ENCODE measurements at places on chromosomes 7 and 10.
A peak's percentile ranks its signal among the peaks of the same experiment; 100 is the strongest.

DNA sequence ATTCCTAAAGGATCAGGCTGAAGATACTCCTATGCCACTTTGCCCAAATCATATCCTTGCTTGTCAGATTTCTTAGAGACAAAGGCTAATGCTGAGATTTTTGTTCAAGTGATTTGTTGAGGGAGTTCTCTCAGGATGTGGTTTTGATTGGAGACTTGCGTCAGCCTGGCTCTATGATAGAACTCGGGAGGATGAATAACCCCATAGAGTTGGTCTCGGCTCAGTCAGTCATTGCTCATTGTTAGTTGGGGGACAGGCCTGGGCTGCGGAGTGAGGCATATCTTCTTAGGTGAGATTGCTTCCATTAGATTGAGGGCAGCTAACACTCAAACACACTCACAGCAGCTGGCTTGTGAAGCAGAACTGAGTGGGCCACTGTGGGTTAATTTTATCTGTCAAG, 203.4 kb downstream of the KIF20B start:
- no peak for DNase-seq

DNA sequence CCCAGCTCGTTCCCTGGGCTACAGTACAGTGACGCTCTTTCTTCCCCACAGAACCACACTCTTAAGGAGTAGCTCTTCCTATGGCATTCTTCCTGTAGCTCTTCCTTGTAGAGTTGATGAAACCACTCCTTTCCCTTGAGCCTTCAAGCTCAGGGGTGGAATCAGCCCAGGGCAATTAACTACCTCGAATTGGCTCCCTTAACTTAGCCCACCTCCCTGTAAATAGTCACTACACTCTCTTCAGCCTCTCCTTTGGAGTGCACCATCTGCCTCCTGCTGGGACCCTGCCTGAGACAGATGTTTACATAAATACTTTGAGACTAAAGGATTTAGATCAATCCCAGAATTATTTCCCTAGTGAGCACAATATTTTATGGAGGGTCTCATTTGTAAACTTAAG, 537.8 kb upstream of the AUTS2 start:
- DNase-seq: no peak

DNA sequence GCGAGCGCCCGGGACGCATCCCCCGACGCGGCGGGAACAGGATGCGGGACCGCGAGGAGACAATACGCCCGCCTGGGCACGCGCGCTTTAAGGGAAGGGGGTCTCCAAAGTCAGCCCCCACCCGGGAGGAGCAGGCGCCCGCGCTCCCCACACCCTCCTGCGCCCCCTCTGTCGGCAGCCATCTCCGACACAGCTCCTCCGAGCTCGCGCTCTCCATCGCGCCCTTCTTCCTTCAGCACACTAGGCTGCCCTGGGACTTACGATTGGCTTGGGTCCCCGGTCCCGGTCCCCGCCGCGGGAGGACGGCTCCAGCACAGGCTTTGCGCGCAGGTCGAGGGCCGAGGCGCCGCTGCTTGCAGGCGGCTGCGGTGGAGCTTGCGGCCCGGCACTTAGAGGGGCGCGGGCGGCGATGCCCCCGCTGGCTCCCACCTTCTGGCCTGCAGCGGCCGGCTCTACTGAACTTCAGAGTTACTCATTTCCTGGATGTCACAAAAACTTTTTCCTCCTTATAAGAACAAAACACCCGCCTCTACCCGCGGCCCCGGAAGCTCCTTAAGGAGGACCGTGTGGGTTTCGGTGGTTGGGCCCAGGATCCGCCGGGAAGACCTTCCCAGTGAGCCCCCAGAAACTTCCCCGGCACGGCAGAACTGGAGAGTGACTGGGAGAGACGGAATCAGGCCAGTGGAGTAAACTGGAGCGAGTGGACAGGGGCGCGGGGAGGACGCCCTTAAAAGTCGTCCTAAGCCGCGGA, at the start of gene ITPRIP:
TSS of gene ITPRIP (minus strand) at position 481 of the 751 bp plus-strand sequence. CDS start 22,414 bp downstream, outside the sequence.
- peak; percentile 74 for DNase-seq

GRCh38 chr7:43834463-43835251, 34.7 kb downstream of the MRPS24 start:
- peak; percentile 29 for DNase-seq

DNA sequence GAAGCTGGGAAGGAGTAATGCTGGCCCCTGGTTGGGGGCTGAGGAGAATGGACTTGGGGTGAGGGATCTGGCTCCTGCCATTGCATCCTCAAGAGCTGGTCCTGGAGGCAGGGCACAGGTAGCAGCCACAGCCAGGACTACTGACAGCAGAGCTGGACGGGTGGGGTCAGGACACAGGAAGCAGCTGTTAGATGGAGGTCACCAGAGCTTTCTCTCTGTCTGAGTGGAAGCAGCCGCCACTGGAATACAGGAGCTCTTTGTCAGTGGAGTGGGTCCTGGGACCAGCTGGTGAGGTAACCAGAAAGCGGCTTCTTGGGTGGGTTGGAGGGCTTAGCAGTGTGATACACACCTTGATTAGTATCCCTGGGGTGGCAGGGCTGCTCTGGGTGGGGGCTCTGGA, 58.1 kb upstream of the AQP1 start:
- no peak for DNase-seq

DNA sequence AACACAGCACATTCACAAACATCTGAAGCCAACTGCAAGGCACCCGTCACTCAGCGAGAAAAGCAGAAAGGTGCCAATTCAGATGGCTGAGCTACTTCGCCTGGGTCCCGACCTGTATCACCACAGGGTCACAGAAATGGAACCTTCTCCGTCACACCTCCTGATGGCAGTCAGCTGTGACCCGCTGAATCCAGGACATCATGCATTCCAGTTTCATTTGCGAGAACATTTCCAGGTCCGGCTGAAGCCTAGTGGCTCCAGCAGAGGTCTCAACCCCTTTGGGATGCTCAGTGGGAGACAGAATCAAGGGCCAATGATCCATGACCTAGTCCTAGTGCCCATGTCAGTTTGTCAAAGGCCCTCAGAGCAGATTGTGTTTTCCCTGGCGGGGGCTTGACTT, 193.6 kb upstream of the KLF14 start:
- DNase-seq: no peak

- no peak for DNase-seq
These were observed 15.0 kb downstream of the PTN start for GRCh38 chr7:137328373-137329120.

DNA sequence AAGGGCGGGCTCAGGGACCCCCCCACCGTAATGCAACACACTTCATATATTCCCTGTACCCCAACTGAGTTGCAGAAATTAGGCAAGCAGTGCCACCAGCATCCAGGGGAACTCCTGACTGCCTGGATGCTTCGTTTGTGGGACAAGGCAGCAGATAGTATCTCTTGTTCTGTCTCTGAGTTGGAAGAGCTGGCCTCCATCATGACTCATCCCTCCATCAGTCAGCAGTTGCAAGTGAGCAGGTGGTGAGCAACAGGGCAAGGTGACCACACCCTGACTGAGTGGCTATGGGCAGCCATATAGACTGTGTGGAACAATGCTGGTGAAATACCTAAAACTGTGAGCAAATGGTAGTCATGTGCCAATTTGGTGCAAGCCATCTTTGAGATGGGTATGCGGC, 22.8 kb upstream of the ADAMTS14 start:
- no peak for DNase-seq

GRCh38 chr7:36062154-36062815, 90.8 kb upstream of the EEPD1 start:
- DNase-seq: no peak

DNA sequence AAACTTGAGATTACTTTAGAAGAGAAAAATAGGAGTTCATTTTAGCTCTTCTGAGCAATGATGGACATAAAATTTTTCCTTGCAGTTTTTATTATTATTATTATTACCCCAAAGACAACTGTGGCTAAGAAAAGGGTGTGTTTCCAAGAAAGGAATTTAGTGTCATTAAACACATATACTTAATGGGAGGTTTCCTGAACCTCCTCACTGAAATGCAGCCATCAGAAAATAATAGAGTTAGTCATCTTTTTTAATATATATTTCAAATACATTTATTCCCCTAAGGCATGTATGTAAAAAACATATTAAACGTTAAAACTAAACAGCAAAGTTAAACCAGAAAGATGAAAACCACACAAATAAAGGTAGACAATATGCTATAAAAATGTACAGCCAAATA, 66.8 kb downstream of the CRPPA start:
- DNase-seq: no peak

DNA sequence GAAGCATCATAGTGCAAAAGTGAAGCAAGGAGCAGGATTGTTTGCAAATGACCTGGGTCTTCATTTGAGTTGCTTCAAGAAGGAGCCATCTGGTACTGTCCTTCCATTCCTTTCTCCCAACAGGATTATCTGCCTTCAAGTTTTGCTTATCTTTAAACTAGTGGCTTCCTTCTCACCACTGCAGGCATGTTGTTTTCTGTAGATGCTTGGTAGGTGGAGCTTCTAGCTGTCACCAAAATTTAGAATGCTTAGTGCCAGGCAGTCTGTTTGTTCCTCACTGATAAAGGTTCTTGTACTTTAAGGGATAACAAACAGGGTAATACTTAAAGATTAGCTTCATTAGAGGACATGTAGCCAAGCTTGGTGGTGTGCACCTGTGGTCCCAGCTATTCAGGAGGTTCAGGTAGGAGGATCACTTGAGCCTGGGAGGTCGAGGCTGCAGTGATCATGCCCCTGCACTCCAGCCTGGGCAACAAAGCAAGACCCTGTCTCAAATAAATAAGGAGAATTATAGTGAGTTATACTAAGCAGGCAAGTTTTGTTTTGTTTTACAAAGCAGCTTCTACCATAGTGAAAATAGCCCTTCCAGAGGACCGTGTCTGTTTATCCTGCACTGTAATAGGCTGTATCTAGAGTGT, 5.7 kb downstream of the ARL5B start:
- no peak for DNase-seq

DNA sequence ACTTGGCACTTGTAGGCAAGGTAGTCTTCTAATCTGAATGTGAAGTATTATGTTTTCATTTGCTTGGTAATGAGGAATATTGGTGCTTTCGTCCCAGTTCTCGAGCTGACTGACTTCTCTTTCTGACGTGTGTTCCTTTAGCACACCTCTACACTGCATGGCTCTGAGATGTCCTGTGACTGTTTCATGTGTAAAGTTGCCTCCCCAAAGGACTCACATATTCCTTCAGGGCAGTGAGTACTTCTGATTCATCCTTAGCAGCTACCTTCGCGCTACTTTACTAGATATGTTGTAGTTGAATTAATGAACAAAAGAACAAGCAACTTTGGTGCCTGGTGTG, 113.7 kb downstream of the EGFR start:
- no peak for DNase-seq

DNA sequence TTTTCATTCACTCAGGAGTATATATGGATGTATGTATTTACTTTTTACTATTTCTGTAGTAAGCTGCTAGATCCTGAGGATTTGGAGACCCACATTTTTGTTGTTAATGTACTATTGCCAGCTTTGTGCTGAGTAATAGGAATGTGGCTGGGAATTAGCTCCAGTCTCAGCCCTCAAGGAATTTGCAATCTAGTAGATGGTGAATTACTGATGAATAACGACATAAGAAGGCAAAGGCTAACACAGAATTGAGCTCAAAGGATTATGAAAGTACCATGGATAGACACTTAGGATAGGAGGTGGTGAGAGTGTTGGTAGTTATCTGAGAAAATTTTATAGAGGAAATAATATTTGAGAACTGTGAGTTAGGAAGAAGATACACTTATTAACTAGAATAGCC, 19.9 kb downstream of the CASD1 start:
- DNase-seq: no peak

DNA sequence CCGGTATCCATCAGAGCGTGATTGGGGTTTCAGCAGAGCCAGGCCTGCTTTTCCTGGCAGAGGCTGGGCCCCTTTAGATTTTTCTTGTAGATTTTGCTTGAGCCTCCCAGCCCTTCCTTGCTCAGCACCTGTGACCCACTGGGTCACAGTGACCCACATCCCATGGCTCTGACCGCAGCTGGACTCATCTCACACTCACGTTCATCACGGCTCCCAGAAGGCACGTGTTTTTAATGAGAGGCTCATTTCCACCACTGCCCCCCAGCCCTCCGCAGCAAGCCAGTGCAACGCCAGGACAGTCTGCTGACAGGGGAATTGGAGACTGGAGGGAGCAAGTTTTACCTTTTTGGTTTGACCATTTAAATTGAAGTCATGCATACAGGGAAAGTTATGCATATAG, 155.7 kb downstream of the CUX1 start:
- DNase-seq: no peak

GRCh38 chr10:125482637-125483036, 200.3 kb downstream of the TEX36 start:
- DNase-seq: no peak

DNA sequence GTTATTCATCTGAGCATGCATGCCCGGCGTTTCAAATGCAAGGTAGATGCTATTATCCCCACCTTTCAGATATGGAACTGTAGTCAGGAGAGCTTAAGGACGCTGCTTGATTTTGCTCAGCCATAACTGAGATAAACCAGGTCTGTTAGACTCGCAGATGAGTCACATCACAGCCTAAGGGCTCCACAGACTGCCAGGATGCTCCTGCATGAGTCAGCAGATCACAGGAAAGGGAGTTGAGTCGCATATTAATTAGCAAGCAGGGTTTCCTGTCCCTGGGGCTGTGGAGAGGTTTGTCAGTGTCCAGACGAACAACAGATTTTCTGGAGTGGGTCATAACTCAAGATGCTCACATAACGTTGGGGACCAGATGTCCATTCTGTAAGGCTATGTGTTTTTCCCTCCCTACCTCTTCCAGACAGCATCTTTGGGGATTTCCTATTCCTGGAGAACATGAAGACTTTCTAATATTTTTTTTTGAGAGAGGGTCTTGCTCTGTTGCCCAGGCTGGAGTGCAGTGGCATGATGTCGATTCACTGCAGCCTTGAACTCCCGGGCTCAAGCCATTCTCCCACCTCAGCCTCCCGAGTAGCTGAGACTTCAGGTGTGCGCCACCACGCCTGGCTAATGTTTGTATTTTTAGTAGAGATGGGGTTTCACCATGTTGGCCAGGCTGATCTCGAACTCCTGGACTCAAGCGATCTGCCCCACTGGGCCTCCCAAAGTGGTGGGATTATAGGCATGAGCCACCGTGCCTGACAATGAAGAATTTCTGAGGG, 36.7 kb downstream of the PFKFB3 start:
- DNase-seq: peak; percentile 66

- no peak for DNase-seq
These were observed 48.0 kb downstream of the SEC23IP start for GRCh38 chr10:119940487-119940886.

GRCh38 chr7:69276011-69276729, 322.1 kb upstream of the AUTS2 start:
- DNase-seq: no peak

DNA sequence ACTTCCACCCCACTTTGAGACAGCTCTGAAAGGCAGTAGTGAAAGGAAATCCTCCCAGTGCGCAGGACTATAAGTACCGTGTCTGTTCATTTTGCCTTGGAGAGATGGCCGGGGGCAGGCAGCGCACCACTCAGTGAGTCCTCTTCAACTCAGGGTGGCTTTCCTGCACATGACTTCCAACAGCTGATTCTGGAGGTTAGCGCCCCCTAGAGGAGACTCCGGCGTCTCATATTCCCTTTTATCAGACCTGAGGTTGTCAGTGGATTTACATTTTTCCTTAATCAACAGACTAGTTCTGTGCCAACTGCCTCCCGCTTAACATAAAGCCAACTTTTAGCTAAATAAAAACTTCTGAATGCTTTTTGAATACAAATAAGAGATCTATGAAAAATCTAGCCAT, 101.0 kb downstream of the HERPUD2 start:
- DNase-seq: peak; percentile 28

- DNase-seq: no peak
These were observed 32.0 kb upstream of the ABCB4 start for GRCh38 chr7:87507446-87507845.

- no peak for DNase-seq
These were observed 507.3 kb upstream of the GALNT17 start for GRCh38 chr7:70624500-70625103.

- DNase-seq: no peak
These were observed 47.7 kb downstream of the ZCCHC24 start for GRCh38 chr10:79397575-79398303.

- no peak for DNase-seq
These were observed 81.4 kb downstream of the SPDYE5 start for GRCh38 chr7:75573477-75574019.

Data from activated naive CD8-positive, alpha-beta T cell treated with anti-CD3 and anti-CD28 coated beads, Interleukin-2, amount 50 U/mL, for 24 hours (primary cell).